ENCODE measurements at places on chromosomes 5 and 9. TPM values are rescaled to one million over a fixed set of nuclear protein-coding genes. Genes with fewer than 3 reads are reported as not detected.

UBQLN1 gene
- 94.2 TPM for total RNA-seq

ZDHHC11 gene
- 3.0 TPM for total RNA-seq

GRCh38 chr5:142981886-142982820 is 212.0 kb downstream of the ARHGAP26 start:
- DNase-seq = peak; percentile 63

DNA sequence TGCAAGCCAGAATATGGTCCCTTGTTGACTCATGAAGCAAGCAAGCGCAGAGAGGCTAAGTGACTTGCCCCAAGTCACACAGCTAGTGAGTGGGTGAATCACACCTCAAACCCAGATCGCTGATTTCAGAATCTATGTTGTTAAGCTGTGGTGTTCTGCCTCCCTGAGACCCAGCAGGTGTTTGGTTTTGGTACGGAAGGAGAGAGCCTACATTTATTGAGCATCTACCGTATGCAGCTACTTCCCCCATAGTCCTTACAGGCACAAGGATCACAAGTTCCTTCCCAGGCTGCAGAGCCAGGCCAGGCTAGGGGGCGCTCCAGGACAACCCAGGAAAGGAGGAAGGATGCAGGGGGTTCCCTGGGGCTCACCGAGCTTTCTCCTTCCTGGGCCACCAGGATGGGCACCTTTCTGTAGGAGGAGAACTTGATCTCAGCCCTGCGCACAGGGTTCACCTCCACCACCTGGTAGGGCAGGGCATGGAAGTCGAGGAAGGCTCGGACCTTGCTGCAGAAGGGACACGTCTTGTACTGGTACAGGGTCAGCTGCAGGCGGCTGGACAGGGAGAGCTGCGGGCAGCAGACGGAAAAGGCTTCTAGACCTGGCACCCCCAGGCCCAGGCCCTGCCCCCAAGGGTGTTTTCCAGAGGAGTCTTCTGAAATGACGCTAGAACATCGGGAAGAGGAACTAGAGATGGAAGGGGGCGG is 2.5 kb downstream of the PTGES2 start:
- peak; percentile 76 for DNase-seq

DNA sequence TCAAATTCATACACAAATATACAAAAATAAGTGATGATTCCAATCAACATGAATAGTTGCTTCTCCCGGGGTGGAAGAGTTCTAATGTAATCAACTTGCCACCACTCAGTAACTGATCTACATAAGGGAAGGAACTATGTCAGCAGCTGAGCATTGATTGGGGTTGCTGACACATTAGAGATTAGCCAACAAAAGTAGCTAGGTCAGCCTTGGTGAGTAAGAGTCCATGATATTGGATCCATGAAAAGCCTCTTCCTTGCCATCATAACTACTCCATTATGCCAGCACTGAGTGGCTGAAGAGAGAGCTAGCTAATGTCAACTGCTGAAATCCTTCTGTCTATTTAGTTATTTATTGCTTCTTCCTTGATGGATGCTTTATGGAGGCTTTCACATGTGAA is 309.8 kb downstream of the NFIB start:
- no peak for DNase-seq

DNA sequence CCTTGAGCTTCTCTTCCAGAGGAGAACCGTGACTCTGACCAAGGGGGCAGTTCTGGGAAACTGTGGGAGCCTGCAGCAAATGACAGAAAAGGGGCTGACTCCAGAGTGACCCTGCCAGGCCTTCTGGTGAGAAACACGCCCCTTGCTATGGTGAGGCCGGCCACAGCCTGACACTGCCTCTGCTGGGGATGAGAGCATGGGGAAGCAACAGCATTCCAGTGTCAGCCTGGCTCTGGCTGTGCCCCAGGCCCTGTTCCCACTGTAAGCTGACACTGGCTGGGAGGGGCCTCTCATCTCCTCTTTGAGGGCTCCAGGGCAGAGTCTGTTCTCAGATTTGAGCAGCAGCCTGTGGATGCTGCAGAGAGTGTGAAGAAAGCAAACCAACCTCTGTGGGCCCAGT is 180.0 kb upstream of the IL12B start:
- peak; percentile 83 for DNase-seq

Measured in hepatocyte (in vitro differentiated cells).